ENCODE measurements at places on chromosomes 7 and 10.

- DNase-seq: no peak
These were observed 49.7 kb upstream of the KIF5B start for GRCh38 chr10:32105782-32106382.

GRCh38 chr10:19668116-19668515, 148.1 kb upstream of the PLXDC2 start:
- DNase-seq: no peak

DNA sequence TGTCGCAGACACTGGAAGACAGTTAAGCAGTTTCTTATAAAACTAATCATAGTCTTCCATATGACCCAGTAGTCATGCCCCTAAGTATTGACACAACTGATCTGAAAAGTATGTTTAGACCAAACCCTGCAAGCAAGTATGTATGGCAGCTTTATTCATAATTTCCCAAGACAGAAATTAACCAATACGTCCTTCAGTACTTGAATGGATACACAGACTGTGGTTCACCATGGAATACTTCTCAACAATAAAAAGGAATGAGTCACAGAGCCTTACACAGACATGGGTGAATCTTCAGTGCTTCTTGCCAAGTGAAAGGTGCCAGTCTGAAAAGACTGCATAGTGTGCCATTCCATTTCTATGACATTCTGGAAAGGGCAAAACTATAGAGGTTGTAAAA, 50.2 kb upstream of the AKR1E2 start:
- DNase-seq: no peak

DNA sequence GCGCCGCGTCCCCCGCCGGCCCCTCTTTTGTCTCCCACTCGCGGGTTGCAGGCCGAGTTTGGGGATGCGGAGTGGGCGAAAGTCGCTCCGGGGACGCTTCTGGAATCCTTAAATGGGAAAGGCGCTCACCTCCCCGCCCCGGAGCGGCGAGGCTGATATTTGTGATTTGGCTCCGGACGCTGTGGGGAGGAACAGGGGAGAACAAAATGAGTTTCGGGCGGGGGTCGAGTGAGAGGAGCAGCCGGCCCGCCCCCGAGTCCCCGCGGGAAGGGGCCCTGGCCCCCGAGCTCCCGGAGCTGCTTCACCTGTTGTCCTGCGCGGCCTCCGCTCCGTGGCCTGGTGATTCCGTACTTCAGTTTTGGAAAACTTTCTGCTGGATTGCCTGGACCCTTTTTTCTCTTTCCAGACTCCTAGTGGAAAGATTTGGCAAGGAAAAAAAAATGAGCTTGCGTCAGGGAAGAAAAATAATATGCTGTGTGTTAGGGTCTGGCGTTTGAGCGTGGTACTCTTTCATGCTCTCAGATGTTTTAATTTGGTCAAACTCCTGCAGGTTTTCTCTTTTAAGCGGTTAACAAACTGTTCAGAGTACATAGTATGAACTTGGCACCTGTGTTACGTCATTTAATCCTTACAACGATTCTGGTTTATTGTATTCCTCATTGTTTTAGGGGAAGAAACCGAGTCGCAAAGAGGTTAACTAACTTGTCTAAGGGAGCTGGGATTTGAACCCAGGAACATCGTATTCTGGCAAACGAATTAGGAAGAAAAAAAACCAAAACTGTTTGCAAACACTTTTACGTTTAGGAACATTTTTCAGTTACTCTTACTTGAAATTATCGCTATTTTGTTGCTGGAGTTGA, 924 bp downstream of the BMPR1A start:
- DNase-seq: peak; percentile 61

GRCh38 chr7:71182438-71182935, 50.5 kb downstream of the GALNT17 start:
- no peak for DNase-seq
